ENCODE measurements at places on chromosomes 1 and 21.
A peak's percentile ranks its signal among the peaks of the same experiment; 100 is the strongest.

- no peak for DNase-seq
Observed at GRCh38 chr1:209607102-209607794, 23.7 kb downstream of the CAMK1G start.

DNA sequence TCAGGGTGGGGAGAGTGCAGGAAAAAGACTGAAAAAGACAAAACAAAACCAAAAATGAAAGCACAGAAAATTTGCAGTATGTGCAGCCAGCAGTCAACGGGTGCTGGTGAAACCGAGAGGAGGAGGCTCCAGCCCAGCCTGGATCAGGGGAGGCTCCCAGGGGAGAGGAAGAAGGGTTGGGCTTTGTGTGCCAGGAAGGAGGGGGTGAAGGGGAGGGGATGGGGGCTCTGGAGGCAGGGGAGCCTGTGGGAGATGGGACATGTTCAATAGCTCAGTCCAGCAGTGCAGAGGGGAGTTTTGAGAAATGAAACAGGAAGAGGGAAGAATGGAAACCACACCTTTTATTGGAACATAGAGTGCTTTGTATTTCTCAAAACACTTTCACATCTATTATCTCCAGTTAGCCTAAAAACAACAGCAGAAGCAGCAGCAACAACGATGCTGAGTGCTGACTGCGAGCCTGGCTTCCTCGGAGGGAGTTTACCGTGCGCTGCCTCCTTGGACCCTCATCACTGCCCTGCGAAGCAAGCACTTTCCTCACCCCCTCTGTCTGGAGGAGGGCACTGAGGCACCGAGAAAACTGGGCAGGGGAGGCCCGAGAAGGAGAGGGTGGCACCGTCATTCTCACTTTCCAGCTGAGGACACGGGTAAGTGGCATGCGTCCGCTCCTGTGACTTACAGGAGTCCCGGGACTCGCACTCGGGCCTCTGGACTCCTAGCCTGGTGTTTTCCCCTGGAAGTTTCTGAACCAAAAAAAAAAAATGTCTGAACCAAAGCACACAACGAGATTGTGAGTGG, 62.9 kb downstream of the MDM4 start:
- no peak for DNase-seq

DNA sequence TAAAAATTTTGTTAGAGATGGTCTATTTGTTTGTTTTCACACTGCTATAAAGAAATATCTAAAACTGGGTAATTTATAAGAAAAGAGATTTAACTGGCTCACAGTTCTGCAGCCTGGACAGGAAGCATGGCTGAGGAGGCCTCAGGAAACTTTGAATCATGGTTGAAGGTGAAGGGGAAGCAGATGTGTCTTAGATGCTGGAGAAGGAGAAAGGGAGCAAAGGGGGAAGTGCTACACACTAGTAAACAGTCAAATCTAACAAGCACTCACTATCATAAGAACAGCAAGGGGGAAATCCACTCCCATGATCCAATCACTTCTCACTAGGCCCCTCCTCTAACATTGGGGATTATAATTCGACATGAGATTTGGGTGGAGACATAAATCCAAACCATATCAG, 76.8 kb upstream of the COL24A1 start:
- no peak for DNase-seq

GRCh38 chr1:119984771-119985170, 84.7 kb downstream of the NOTCH2 start:
- DNase-seq: no peak

- no peak for DNase-seq
Observed at GRCh38 chr21:42513151-42513984, at the start of gene SLC37A1. TSS of gene SLC37A1 (plus strand) at chr21:42513852. CDS start at chr21:42518455, 4,603 bp downstream.

DNA sequence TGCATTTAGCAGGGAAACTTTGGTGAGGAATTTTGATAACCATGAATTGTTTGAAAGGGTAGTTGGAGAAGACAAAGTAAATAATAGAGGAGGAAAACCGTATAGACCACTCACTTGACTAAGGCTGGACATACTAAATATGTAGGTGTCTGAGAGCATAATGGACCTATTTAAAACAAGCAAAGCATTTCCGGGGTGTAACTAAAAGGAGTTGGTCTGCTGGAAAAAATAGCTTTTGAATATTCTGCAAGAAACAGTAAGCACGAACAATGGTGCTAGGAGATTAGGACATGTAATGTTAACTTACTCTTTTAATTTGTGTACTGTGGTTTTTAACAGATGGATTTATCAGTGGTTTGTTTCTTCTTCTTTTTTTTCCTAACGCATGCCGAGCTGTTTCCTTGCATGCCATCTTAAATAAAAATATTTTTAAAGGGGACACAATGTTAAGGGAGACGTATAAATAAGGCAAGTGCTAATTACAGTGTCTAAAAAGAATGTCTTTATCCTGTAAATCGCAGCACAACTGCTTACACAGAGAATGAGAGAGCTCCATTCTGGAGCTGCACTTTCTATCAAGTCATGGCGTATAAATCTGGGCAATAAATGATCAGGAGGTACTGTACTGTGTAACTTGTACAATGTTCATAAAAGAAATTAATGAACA, 492.1 kb downstream of the LMO4 start:
- no peak for DNase-seq

DNA sequence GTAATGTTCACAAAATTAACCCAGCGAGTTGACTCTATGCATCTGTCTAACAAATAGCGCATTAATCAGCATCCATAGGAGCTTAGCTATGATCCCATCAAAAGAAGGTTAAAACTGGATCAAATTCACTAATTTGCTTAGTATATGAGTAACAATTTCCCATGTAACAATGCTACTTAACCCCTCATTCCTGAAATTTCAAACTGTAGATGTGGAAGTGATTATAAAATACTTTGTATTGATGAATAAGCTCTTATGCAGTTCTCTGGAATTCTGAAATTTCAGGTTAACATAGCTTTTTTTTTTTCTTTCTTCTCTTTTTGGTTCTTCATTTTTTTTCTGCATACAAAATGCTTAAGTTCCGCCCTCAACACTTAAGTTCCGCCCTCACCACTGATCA, 1272.7 kb downstream of the KCNT2 start:
- DNase-seq: no peak

DNA sequence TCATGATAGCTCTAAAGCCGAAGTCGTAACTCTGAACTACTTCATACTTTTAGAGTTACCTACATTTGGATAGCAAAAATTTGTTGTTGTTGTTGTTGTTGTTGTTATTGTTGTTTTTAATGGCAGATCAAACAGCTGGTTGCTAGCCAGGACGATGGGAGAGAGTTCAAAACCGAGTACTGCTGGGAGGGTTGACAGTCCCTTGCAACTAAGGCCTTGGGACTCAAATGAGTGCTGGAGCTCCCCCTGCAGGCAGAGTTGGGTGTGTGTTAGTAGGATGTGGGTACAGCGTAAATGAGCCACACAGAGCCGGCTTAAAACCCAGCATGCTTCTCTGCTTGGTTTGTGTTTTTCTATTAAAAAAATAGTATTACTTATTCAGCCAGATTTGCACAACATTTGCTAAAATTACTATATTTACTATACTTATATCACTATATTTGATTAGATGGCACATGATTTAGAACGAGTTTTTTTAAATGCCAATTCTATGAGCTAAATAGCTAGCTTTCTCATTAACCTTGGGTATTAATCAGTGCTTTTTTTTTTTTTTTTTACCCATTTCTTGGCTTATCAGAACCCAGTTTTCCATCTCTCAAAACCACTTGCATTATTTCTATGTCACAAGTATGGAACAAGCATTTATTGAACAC, 129.2 kb upstream of the SYT6 start:
- DNase-seq: peak; percentile 82

- peak; percentile 79 for DNase-seq
Observed at GRCh38 chr1:18875107-18875795, 15.8 kb upstream of the TAS1R2 start.

GRCh38 chr1:212624976-212625501, 16.5 kb downstream of the ATF3 start:
- no peak for DNase-seq

- DNase-seq: no peak
Observed at GRCh38 chr1:91761295-91761721, 124.6 kb downstream of the TGFBR3 start.

DNA sequence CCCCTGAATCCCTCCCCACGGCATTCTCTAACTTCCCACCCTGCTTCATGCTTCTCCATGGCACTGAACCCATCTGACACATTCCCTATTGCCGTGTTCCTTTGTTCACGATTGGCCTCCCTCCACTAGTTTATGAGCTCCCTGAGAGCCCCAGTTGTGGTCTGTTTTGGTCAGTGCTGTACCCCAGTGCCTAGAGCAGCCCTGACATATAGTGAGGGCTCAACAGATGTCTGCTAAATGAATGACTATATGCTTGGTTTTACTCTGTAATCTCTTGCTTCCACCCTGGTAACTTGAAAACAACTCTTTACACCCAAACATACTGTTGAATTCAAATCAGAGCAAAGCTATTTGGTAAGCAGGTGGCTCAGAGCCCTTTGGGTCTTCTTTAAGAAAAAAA, 171.1 kb upstream of the EDN2 start:
- no peak for DNase-seq

DNA sequence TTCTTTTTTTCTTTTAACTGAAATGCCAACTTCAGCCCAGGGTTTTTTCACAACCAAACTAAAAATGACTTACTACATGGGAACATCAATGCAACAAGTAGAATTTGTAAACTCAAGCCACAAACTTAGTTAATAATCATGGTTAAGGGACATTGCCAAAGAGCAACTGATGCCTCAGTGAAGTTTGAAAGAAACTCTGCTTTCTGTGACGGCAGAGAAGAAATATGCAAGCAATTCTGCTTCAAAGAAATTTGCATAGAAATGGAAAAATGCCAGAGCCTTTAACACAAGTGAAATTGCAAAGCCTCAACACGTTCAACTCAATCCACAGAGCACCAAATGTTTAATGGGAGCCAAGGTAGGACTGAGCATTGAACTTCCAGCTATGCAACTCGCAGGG, 5.0 kb upstream of the CHD5 start:
- DNase-seq: no peak

DNA sequence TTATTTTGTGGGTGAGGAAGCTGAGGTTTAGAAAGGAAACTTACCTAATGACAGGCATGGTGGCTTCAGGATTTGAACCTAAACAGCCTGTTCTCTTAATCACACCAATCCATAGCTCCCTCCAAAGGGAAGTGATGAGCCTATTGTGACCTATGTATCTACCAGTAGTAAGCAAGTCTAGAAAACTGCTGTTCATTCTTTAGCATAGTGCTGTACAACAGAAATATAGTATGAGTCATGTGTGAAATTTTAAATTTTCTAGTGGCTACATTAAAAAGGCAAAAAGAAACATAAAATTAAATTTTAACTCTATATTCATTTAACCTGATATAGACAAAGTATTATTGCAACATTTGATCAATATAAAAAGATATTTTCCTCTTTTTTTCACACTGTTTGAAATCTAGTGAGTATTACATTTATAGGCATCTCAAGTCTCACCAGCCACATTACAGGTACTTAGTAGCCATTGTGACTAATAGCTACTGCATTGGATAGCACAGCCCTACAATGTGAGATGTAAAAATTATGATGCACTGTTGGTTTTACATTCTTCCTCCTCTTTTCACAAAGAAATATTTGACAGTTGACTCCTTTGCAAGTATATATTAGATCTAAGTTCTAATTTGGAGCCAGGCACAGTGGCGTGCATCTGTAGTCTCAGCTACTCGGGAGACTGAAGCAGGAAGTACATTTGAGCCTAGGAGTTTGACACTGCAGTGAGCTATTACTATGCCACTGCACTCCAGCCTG, 16.6 kb downstream of the IPO9 start:
- no peak for DNase-seq

DNA sequence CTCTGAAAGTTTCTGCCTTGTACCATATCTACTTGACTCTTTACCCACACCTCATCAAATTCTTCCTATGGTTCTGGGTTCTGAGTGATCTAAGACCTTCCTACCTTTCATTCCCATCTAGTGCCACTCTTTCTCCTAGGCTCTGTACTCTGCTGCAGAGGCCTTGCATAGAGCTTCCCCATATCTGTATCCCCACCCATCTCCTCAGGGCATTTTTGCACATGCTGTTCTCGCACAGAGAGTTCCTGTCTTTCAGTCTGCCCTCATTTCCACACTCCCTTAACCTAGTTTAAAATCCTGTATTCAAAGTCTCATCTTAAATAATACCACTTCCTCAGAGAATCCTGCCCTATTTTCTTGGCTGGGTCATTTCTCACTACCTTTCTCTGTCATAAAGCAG, 114.8 kb downstream of the HMCN1 start:
- no peak for DNase-seq

DNA sequence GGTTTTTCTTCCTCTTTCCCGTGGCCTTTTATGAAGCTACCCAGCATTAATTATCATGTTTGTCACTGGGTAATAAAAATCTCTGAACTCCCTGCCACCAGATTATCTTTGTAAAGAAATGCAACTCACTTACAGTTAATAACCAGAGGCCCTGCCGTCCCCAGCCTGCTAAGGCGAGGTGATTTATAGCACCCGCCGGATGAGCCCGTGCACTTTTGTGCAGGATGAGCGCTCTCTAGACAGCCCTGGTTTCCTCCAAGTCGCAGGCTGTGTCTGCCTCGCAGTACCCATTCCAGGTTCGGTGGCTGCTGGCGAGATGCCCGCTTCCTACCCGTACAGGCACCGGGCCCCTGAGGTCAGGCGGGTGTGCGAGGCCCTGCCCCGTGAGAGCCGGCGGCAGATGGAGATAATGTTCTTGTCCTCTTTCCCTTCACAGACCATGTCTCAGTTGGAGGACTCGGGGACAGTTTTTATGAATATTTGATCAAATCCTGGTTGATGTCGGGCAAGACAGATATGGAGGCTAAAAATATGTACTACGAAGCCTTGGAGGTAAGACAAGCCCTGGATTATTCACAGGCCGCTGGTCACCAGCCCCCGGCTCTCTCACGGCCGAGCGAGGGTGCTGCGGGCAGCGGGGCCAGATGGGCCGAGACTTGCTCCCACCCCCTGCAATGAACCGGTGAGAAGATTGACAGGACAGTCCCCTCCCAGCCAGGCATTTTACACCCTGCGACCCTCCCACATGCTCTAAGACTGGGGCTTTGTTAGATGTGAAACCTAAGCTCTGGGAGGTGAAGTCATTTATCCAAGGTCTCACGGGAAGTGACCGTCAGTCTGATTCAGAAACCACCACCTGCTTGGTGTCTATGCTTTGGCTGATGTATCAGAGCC, 28.5 kb upstream of the SELENON start:
- DNase-seq: no peak

- no peak for DNase-seq
Observed at GRCh38 chr21:33608559-33608958, 20.1 kb upstream of the DONSON start.

DNA sequence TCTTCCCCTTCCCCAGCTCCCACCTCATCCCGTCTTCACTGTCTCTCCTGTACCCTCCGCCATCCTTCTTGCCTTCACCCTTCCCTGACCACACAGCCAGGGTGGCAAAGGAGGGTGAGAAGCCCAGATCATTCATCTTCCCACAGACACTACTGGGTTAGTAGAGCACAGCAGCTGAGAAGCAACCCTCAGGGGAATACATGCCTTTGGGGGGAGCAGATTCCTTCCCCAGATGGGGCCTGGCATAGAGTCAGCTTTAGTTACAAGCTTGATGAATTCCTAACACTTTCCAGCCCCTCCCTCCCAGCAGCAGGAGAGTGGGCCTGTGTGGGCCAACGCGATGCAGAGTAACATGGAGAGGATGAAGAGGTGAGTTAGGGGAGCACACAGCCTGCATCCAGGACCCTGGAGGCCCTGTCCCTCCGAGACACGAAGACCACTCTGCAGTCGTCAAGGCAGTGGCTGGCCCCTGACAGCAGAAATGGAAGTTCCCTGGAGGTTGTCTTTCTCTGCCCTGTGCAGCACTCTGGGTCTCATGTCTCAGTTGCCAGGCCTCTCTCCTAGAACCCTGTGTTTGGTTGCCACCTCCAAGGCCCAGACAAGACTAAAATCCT, 8.8 kb upstream of the BTG2 start:
- no peak for DNase-seq
